Prostate gland (tissue), 2 donors: ENCODE measurements at places on chromosomes 4 and X. TPM values are rescaled to one million over a fixed set of nuclear protein-coding genes. Genes with fewer than 3 reads are reported as not detected.
A peak's percentile ranks its signal among the peaks of the same experiment; 100 is the strongest.

GRCh38 chr4:102713096-102713495 lies 47.7 kb downstream of the MANBA start:
- no peaks in the 10 kb centered on the region for H3K27me3 ChIP-seq
- H3K4me1 ChIP-seq: no peaks in the 10 kb centered on the region
- no peaks in the 10 kb centered on the region for H3K36me3 ChIP-seq
- no peak overlapping the region for H3K27ac ChIP-seq
- DNase-seq: no peak
- H3K4me3 ChIP-seq: no peak overlapping the region

XAGE5 gene
- not detected for total RNA-seq

ADGRL3 gene
- total RNA-seq: 23.5 TPM

HEPH gene
- 26.4 TPM for total RNA-seq

- DNase-seq: no peak
- H3K4me3 ChIP-seq: no peak overlapping the region
- no peaks in the 10 kb centered on the region for H3K36me3 ChIP-seq
- no peak overlapping the region for H3K27ac ChIP-seq
Measured at GRCh38 chr4:163148466-163149336, 18.0 kb downstream of the NAF1 start.

FAM199X gene
- 22.2 TPM for total RNA-seq

GRCh38 chrX:102950908-102951866 lies 14.1 kb downstream of the RAB40AL start:
- no peaks in the 10 kb centered on the region for H3K36me3 ChIP-seq
- DNase-seq: peak; percentile 9
- H3K4me1 ChIP-seq: no peaks in the 10 kb centered on the region

TDO2 gene
- total RNA-seq: 4.8 TPM

DNA sequence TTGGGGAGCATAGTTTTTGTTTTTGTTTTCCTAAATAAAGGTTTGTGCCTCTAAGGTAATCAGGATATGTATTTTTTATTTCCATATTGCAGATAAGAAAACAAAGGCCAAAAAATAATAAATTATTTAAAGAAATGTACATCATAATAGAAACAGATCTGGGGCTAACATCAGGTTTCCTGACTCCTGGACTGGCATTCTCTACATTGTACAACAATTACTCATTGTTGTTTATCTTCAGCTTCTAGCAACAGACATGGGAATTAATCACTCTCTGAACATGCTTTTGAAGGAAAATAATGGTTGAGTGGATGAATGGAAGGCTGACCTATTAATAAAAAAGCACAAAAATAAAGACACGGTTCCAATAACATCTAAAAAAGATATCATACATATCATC lies 146.2 kb downstream of the KCNIP4 start:
- H3K4me3 ChIP-seq: no peak overlapping the region
- no peak for DNase-seq
- no peaks in the 10 kb centered on the region for H3K36me3 ChIP-seq
- H3K4me1 ChIP-seq: no peaks in the 10 kb centered on the region
- no peaks in the 10 kb centered on the region for H3K27me3 ChIP-seq

DNA sequence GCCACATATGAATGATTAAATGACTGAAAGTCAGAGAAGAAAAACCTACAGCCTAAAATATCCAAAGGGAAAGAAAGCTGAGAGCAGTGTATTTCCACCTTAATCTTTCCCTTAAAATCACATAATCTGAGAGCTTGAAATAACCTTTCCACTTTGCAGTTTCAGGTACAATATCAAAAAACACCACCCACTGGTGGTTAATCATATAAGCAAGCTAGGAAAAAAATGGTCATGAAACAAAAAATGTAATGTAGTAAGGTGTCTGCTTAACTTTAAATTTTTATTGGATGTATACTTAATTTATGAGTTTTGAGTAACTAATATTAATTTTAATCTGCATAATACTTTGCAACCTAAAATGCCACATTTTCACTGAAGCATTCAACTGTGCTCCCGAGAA lies 3.2 kb downstream of the PRDM5 start:
- H3K4me3 ChIP-seq: no peak overlapping the region
- H3K27me3 ChIP-seq: no peaks in the 10 kb centered on the region

DNA sequence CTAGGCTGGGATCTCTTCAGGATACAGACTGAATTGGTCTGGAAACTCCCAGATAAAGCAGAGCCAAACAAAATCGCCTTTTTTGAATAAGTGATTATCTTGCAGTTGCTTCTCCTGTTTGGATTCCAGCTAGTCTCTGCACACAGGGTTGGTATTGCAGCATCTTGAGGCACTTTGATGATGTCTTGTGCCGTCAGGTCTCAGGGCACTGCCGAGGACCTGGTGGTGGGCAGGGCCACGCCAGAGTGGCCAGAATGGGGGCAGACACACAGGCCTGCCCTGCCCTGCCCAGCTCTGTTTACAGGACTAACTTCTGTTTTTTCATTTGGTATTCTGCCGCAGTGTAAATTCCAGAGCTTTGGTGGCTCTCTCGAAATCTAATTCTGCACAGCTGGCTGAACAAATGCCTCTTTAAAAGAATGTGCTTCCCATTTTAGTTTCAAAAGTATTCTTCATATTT lies 276.1 kb downstream of the NR3C2 start:
- no peaks in the 10 kb centered on the region for H3K36me3 ChIP-seq
- no peak overlapping the region for H3K27ac ChIP-seq
- no peaks in the 10 kb centered on the region for H3K4me1 ChIP-seq
- no peak for DNase-seq
- no peaks in the 10 kb centered on the region for H3K27me3 ChIP-seq

TRPC3 gene
- not detected for total RNA-seq

DNA sequence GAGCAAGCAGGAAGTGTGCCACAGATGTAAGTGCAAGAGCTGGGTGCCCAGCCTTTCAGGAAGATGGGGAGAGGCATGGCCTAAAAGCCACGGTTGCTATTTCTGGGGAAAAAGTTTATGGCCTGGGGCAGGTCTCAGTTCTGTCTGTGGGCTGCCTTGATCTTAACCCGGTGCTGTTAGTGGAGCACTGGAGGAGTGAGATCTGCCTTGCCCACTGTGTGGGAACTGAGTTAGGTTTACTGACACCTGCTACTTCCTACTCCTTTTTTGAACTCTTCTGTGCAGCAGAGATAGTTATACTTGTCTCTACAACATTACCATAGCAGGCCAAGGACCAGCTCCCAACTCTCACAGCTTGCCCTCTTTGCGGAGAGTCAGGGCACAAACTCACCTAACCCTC lies 76.5 kb downstream of the ITM2A start:
- DNase-seq: no peak
- H3K27me3 ChIP-seq: no peaks in the 10 kb centered on the region
- no peaks in the 10 kb centered on the region for H3K36me3 ChIP-seq

ANXA3 gene
- total RNA-seq: 144 TPM

- DNase-seq: no peak
- no peak overlapping the region for H3K27ac ChIP-seq
- no peaks in the 10 kb centered on the region for H3K36me3 ChIP-seq
- no peaks in the 10 kb centered on the region for H3K4me1 ChIP-seq
- H3K27me3 ChIP-seq: no peaks in the 10 kb centered on the region
Measured at GRCh38 chrX:20620306-20620705, 353.6 kb upstream of the RPS6KA3 start.

GRCh38 chr4:41141900-41142299 lies 72.4 kb downstream of the APBB2 start:
- peaks cover 4% of the 10 kb centered on the region for H3K4me1 ChIP-seq
- no peaks in the 10 kb centered on the region for H3K36me3 ChIP-seq
- DNase-seq: no peak
- H3K27ac ChIP-seq: peak overlapping the region; percentile 72
- no peaks in the 10 kb centered on the region for H3K27me3 ChIP-seq
- H3K4me3 ChIP-seq: no peak overlapping the region

GRCh38 chrX:117397844-117398243 lies 718.8 kb downstream of the KLHL13 start:
- no peak overlapping the region for H3K27ac ChIP-seq
- no peak overlapping the region for H3K4me3 ChIP-seq
- no peaks in the 10 kb centered on the region for H3K36me3 ChIP-seq
- no peaks in the 10 kb centered on the region for H3K27me3 ChIP-seq

- DNase-seq: no peak
- no peaks in the 10 kb centered on the region for H3K27me3 ChIP-seq
- H3K27ac ChIP-seq: no peak overlapping the region
Measured at GRCh38 chrX:10450959-10451355, 169.4 kb downstream of the MID1 start.

ODAPH gene
- not detected for total RNA-seq

DNA sequence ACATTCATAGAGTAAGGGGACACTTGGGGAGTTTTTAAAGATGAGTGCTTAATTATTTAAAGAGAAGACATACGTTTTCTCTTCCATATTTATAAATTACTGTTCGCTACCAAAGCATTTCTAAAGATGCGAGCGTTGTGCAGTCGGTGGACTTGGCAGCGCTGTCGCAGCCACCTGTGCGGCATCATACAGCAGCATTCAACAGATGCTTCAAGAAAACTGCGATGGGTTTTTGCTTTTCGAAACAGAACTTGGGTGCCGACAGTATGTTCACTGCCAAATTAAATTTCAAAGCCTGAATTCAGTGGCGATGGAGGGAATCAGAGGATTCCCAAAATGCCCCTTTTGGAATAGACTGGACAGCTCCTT lies 1.6 kb upstream of the HTR2C start:
- H3K27ac ChIP-seq: no peak overlapping the region
- H3K27me3 ChIP-seq: no peaks in the 10 kb centered on the region
- DNase-seq: no peak
- no peak overlapping the region for H3K4me3 ChIP-seq

PIM2 gene
- total RNA-seq: 23.5 TPM

HSFX4 gene
- not detected for total RNA-seq

DNA sequence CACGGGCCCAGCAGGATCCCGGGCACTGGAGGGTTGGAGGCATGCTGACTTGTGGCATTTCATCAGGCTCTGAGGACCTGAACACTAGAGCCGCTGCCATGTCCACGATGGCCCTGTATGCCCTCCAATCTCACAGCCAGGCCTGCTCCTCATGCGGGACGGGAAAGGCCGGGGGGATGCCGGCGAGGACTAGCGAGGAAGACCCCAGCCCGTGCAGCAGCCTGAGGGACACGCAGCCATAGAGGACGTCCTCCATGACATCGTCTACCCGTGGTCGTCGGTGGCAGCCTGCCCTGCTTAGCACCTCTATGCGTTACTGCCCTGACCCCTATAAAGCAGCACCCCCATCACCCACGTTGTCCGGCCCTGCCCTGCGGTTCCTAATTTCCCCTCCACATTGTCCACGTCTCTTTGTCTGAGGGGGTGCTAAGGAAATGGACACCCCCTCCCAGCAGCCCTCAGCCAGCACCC lies 32.6 kb downstream of the HMX1 start:
- DNase-seq: no peak
- H3K4me3 ChIP-seq: no peak overlapping the region
- no peaks in the 10 kb centered on the region for H3K4me1 ChIP-seq
- no peak overlapping the region for H3K27ac ChIP-seq

DNA sequence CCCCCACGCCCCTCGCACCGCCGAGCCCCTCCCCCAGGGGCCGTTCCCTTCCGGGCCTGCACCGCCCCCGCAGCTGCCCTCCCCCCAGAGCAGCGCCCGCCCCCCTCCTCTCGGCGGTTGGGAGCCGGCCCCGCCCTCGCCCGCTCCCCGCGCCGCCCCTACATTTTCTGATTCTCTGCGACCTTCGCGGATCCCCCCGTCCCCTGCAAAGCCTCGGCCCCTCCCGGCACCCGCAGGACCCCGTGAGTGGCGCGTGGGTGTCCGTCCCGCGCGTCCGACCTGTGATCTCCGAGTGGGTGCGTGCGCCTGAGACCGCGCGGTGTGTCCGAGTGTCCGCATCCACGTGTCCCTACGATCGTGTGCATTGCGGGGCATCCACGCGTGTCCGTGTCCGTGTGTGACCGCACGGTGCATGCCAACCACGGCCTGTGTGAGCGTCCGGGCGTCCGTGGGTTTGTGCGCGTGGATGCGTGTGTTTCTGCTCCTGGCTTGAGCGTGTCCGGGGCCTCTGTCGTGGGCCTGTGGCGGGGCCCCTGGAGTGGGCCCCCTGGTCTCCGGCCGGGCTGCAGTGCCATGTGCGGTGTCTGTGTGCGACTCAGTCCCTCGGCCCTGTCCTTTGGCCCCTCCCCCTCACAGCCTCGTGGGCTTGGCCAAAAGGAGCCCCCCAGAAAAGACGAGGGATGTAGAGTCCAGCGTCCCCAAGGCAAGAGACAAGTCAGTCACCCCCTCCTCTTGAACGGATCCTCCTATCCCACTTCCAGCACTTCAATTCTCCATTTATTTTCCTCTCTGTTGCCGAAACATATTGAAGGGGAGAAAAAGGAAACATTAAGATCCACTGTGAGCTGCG lies 8.8 kb upstream of the NKX1-1 start:
- DNase-seq: peak; percentile 3
- no peak overlapping the region for H3K27ac ChIP-seq
- peaks cover 43% of the 10 kb centered on the region for H3K27me3 ChIP-seq
- H3K36me3 ChIP-seq: no peaks in the 10 kb centered on the region

DNA sequence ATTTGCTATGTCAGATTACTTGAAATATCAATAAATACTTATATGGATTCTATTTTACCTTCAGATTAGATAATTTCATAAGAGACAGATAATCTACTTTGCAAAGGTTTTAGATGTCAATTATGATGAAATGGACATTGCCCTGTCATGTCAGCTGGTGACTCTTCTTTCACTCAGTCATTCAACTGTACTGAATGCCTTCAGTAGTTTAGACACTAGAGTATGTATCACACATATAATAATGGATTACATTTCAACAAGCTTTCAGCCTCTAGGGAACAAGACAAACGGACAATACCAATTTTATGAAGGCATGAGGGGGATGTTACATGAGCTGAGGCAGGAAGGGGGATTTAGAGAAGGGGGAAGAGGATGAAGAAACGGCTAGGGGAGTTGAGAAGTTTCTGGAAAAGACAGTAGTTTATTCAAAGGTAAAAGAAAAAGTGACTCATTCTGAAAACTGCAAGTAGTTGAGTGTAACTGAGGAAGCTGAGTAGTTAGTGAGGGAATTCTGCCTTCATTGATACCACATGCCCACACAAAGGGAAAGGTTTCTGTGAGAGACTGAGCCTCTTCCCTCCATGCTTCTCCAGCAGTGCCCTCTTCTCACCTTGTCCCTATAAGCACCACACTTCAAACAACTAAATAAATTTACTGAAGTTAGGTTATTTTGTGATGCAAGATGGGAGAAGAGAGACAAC lies 25.7 kb downstream of the SLC9B2 start:
- no peak for DNase-seq
- H3K27ac ChIP-seq: no peak overlapping the region
- no peaks in the 10 kb centered on the region for H3K36me3 ChIP-seq
- H3K27me3 ChIP-seq: no peaks in the 10 kb centered on the region
- no peaks in the 10 kb centered on the region for H3K4me1 ChIP-seq

DNA sequence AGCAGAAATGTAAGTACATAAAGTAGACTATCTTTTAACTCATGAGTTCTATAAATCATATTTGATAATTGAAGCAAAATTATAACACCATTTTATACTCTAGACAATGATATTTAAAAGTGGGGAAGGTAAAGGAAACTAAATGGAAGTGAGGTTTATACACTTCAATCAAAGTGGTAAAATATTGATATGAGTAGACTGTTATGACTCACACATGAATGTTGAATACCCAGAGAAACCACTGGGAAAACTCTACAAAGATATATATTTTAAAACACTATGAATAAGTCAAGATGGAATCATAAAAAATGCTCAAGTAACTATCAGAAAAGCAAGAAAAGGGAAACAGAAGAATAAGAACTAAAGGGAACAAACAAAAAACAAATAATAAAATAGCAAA lies 8.4 kb downstream of the VSIG1 start:
- no peaks in the 10 kb centered on the region for H3K27me3 ChIP-seq
- no peaks in the 10 kb centered on the region for H3K36me3 ChIP-seq
- H3K4me3 ChIP-seq: no peak overlapping the region
- H3K4me1 ChIP-seq: no peaks in the 10 kb centered on the region
